NT2/D1 (cell line): ENCODE measurements at places on chromosomes 7 and 10.

DNA sequence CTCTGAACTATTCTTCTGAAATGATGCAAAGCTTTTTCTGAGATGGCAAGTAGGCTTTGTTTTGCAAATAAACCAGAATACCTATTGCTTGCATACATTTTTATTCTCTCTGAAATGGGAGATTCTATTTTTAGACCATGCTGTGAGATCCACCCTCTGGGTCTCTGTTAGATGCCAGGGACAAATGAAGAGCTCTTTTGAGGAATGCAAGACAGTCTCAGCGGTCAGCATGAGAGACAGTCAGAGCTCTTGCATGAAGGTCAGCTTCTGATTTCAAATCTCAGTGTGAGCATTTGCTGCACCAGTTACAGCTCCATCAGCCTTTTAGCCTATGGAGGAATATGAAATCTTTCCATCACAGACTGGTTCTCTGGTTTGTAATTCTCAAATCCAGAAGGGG lies 429.9 kb upstream of the KLF6 start:
- no peak for DNase-seq

DNA sequence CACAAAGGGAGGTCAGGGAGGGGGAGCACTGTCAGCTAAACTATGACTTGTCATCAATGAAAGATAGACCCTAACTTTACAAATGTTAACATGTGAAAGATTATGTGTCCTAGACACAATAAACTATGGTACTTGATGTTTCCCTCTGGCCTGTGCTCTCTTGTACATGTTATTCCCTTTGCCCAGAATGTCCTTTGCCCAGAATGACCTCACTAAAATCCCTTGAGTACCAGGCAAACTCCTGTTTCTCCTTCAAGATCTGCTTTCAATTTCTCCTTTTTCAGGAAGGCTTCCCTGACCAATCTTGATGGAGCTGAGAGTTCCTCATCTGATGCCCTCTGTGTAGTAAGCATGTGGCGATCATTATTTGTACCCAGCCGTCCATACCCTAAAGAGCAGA lies 143.1 kb downstream of the ZNF365 start:
- no peak for DNase-seq

- DNase-seq: no peak
Measured at GRCh38 chr7:97770850-97771249, 39.0 kb downstream of the TAC1 start.

DNA sequence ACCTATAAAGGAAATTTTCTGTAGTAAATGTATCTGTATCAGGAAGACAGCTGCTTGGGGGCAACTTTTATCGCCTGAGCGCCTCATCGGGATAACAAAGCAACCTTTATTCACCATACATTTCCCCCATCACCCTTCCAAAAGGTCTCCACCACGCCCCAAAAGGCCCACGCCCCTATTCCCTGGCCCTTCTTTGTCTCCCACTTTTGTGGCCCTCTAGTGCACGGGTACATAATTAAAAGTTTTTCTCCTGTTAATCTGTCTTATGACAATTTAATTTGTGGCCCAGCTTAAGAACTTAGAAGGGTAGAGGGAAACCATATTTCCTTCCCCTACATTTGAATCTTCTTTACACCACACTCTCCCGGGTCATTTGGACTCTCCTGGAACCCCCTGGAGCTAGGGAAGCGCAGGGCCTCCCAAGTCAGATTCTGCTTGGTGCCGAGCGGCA lies 625 bp downstream of the RP9 start:
- no peak for DNase-seq

- DNase-seq: no peak
Measured at GRCh38 chr7:149783386-149784250, 10.2 kb upstream of the ZNF467 start.

DNA sequence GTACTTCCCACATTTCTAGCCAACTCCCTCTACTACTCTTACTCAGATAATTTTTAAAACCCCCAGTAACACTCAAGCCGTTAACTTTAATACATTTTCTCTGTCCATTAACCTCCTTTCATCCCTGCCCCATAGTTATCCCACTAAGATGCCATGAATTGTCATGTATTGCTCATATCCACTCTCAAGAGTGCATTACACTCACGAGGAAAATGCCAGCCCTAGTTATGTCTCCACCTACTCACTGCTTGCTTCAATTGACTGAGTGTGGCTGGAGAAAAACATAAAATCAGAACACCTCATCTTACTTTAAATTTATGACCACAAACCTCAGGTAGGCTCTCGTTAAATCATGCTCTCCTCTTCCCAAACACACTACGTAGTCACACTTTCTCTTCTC lies 324.1 kb upstream of the NPSR1 start:
- no peak for DNase-seq

GRCh38 chr7:99142727-99143520 lies 984 bp downstream of the SMURF1 start:
- peak; percentile 84 for DNase-seq

- no peak for DNase-seq
Measured at GRCh38 chr7:151061213-151062110, 2.1 kb downstream of the SLC4A2 start.

DNA sequence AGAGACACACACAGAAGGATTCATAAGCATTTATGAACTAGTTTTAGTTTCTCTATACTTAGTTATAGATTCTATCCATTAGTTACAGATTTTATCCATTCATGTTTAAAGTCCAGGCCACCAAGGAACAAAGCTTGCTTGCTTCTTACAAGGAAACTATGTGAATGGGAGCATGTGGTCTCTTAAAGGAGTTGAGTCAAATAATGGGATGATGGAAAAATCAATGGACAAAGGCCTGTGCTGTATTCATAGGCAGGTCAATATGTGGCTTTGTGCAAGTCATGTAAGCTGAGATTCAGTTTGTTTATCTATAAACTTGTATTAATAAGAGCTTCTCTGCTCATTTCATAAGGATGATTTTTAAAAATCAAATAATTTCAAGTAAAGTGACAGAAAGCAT lies 172.8 kb upstream of the CDK1 start:
- no peak for DNase-seq

- peak; percentile 1 for DNase-seq
Measured at GRCh38 chr10:129199826-129200225, 267.2 kb upstream of the MGMT start.

DNA sequence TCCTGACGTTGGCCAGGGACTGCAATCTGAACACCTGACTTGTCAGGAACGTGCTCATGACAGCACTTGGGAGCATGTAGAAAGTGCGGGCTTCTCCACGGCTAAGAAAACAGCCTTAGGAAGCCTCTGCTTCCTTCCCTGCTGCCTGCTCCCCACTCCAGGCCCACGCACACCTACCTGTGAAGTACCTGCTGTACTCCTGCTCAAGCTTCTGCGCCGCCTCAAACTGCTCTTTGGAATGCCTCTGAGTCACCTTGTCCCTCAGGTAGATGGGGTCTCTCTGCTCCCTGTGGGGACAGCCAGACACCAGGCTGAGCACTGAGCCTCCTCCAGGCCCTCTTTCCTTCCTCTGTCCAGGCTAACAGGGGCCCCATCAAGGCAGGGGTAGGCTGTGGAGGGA lies 132.7 kb downstream of the DLG5 start:
- no peak for DNase-seq

GRCh38 chr7:17402628-17403278 lies 104.3 kb downstream of the AHR start:
- DNase-seq: no peak

DNA sequence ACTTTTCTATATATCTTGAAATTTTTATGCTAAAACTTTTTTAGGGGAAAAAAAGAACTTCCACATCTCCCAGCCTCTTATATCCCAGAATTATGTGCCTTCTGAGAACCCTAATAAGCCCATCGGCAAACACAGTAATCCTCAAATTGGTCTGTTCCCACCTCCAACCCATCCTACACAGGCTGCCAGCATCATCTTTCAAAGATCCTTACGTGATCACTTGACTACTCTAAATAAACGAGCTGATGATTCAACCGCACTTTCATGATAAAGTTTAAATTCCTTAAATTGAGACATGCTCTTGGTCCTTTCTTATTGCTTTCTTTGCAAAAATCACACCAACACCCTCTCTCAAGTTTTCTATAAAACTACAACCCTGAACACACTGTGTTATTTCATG lies 52.5 kb downstream of the MPP7 start:
- no peak for DNase-seq

GRCh38 chr10:12579954-12580858 lies 230.9 kb downstream of the CAMK1D start:
- DNase-seq: no peak

- DNase-seq: no peak
Measured at GRCh38 chr10:76453997-76454396, 1022.6 kb downstream of the LRMDA start.

DNA sequence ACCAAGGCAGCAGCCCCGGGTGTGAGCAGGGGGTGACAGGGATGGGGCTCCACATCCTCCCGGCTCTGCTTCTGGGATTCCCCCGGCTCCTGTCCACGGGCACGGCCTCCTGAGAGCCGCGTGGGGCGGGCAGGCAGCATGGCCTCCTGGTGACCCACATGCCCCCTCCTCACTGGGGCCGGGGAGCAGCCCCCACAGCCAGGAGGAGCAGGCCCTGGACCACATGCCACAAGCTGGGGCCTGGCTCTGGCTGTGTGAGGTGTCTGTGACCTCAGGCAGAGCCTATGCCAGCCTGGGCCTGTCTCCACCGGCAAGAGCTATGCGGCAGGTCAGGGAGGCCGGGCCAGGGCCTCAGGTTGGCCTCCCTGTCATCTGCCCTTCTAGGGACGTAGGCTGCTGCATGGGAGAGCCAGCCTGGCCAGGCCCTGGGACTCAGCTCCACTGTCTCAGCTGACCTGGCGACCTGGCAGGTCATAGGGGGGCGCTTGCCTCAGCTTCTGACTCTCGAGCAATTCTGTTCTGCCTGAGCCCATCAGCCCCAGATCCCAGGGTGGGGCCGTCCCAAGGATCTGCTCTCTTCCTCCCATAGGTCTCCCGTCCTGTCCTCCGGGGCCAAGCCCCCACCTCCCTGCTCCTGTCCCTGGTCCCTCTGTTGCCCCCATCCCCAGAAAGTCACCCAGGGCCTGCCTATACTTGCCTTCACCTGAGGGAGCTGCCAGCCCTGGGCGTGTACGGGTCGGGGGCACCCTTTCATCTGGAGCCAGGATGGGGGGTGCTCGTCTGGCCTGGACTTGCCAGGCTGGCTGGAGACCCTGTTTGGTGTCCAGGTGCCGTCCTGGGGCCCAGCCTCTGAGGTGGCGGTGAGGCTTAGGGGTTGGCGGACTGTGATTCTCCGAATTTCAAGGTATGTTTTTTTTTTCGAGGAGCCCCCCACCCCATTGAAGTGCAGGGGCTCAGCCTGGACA lies 3.9 kb upstream of the TMEM184A start:
- DNase-seq: no peak

- no peak for DNase-seq
Measured at GRCh38 chr10:131848741-131849590, 51.8 kb upstream of the PPP2R2D start.

- no peak for DNase-seq
Measured at GRCh38 chr7:44273681-44274622, 51.4 kb downstream of the CAMK2B start.

- no peak for DNase-seq
Measured at GRCh38 chr10:104492329-104492940, 138.8 kb downstream of the CFAP58 start.

GRCh38 chr10:22244001-22244400 lies 26.2 kb upstream of the EBLN1 start:
- DNase-seq: no peak

DNA sequence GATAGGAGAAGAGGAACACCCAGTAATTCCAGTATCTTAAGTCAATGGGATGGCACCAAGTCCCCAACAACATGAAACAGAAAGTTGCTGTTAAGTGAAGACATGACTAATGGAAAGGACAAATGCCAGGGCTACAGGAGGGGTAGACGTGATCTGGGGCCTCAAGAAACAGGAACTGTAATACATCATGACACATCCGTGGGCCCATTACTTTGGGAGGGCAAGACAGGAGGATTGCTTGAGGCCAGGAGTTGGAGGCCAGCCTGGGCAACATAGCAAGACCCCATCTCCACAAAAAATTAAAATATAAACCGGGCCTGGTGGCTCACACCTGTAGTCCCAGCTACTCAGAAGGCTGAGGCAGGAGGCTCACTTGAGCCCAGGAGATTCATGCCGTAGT lies 408.6 kb upstream of the PRKCQ start:
- DNase-seq: no peak
